ENCODE measurements at places on chromosomes 16 and 17.

DNA sequence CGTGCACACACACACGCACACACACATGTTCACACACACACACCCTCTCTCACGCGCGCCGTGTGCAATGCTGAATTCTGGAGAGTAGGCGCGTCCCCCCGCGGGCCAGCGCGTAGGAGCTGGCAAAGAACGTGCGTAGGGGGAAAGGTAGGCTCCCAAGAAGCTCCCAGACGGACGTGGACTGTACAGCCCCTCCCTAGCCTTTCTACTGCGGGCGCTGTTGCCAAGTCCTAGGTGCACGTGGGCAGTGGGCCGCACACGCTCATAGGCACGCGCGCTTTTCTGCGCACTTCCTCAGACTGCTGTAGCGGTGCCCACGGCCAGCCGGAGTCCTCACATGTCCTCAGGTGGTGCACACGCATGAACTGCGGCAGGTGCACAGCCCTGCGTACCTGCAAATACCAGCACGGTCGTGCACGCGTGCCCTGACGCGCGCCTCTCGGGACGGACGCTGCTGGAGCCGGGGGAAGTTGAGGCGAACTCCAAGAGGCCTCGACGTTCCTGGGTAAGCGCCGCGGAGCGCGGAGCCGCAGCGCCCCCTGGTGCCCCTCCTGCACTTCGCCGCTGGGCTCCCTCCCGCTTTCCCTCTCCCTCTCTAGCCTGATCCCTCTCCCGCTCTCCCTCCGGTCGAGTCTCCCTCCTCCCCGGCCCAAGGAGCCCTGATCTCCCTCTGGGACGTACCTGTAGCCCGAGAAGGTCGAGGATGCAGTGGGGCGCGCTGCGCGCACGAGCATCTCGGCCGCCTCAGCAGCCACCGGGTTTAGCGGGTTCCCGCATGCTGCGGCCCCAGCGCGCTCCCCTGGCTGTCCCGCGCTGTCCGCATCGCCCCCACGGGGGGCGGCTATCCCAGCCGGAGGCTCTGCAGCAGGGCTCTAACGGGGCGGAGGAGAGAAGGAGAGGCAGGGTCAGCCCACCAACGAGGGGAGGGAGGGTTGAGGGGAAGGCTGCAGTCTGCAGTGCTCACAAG lies 749 bp downstream of the GRIN2A start:
- peak; percentile 49 for DNase-seq

- DNase-seq, result no peak
These were observed 71.0 kb downstream of the ZNF778 start for GRCh38 chr16:89288577-89288844.

- DNase-seq, result no peak
These were observed 38.5 kb downstream of the TBC1D16 start for GRCh38 chr17:79997011-79997660.

- DNase-seq, result no peak
These were observed 111.4 kb upstream of the CDC42EP4 start for GRCh38 chr17:73423159-73423715.

- DNase-seq, result no peak
These were observed 12.4 kb downstream of the CSF3 start for GRCh38 chr17:40027614-40028012.

- DNase-seq, result no peak
These were observed 1.4 kb downstream of the SHISA6 start for GRCh38 chr17:11242411-11242810.

- no peak for DNase-seq
These were observed 74.2 kb downstream of the TTC19 start for GRCh38 chr17:16073845-16074244.

DNA sequence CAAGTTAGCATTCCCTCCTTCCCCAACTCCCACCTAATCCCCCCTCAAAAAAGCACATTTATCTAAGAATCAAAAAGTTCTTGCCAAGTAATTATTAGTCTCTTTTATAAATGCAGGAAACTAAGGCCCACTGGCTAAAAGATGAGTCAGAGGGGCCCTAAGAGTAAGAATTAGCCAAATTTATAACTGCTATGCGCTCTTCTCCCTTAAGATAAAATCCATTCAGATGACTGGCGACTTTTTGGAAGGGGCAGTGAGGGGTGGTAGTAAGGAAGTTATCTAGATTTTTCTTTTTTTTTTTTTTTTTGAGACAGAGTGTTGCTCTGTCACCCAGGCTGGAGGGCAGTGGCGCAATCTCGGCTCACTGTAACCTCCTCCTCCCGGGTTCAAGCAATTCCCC lies 17.1 kb downstream of the ZNF652 start:
- DNase-seq, result no peak

- no peak for DNase-seq
These were observed 316.4 kb upstream of the MYOCD start for GRCh38 chr17:12349297-12349696.

GRCh38 chr17:40778461-40778860 lies 3.9 kb downstream of the KRT27 start:
- DNase-seq, result no peak

- peak; percentile 8 for DNase-seq
These were observed 166.3 kb downstream of the SLC39A11 start for GRCh38 chr17:72926171-72926570.

- no peak for DNase-seq
These were observed 1713.9 kb downstream of the TP53TG3F start for GRCh38 chr16:35173295-35173694.

DNA sequence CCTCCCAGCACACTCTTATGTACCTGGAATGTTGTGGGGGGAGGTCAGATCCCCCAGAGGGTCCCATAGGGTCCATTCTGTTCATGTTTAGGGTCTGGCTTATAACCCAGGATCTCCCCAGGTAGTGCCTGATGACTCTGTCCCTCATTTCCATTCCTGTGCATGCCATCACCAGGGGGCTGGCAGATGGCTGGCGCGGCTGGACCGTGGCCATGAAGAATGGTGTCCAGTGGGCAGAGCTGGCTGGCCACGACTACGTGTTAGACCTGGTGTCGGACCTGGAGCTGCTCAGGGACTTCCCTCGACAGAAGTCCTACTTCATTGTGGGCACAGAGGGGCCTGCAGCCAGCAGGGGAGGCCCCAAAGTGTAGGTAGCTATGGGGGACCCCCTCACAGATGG lies 35.0 kb upstream of the ALKBH5 start:
- no peak for DNase-seq

- no peak for DNase-seq
These were observed 5.7 kb upstream of the SLC38A8 start for GRCh38 chr16:84048270-84048669.

DNA sequence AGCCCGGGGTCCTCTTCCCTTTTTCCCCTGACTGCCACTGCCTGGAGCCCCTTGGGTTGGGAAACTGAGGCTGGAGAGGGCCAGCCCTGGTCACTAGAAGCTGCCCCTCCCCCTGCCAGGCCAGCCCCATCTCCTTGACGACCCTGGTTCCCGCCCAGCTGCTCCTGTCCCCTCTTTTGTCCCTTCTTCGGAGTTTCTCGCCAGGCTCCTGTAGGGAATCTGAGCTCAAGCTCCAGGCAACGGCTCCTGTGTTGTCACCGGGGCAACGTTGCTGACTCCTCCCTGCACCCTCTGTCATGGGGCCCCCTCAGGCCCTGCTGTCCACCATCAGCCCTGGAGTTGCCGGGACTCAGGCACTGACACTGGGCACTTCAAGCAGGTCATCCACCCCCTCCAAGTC lies 5.7 kb downstream of the LLGL1 start:
- no peak for DNase-seq

- DNase-seq, result no peak
These were observed 20.7 kb upstream of the BCAR1 start for GRCh38 chr16:75272097-75272551.

DNA sequence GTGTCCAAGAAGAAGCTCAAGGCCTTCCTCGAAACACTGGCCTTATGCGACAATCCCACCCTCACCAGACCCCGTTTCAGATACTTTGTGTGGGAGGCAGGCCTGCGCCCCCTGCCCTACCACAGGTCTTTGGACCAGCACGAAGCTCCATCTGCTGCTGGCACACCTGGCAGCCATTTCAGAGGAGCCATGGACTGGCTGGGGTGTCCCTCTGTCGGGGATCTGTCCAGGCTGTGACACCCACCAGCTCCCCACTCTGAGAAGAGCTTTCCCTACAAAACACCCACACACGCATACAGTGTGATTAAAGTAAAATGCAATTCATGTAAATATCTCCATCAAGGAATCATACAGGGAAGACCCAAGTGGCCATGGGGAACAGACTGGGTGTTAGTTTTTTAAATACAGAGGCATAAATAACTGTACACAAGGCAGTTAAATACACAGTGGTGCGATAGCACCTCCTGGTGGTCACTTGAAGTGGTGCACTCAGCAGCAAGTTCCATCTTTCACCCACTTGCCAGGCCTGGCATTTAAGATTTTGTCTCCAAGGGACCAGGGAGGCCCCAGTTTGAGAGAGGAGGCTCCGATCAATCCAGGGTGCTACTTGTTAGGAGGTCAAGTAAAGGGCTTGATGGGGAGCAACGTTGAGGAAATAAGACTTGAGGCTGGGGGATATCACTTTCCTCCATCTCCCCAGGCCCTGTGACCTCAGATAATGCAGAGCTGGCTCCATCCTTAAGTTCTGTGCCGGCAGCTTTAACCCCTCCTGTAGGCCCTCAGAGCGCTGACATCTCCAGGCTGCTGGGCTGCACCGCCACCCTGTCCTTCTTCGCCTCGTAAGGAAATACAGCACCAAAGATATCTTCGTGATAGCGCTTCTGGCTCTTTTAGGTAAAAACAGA lies 43.6 kb downstream of the NOS2 start:
- DNase-seq, result no peak

DNA sequence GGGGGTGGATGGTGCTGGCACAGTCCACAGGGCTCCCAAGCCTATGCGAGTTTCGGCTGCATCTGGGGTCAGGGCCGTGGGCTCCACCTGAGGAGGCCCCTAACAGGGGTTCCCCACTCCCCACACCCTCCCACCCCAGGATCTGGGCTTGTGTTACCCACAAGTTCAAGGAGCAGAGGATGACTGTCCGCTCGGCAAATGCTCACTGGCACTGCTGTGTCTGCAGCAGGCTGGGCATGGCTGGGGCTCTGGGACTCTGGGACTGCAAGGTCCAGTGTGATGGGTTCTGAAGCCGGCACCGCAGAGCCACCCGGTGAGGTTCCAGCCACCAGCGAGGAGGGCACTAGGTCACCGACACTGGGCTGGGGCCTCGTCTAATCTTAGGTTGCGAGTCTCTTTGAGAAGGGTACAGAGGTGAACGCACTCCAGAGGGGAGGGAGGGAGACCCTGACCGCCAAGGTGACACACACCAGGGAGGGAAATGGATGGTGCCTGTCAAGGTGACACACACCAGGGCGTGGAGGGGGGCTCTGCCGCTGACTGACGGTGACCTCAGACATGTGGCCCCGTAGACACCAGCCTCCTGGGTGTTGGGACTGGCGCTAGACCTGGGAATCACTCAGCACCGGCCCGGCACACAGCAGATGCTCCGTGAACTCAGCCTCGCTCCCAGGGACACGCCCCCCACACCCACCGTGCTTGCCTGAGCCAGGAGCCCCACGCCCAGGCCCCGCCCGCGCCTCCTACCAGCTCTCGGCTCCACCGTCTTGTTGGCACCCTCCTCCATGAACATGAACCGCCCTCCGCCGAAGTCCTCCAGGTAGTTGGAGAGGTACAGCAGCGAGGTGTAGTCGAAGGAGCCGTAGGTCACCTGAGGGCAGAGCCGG lies 20.5 kb upstream of the HEXD start:
- no peak for DNase-seq

- no peak for DNase-seq
These were observed 6.9 kb downstream of the IGFBP4 start for GRCh38 chr17:40450175-40450574.

DNA sequence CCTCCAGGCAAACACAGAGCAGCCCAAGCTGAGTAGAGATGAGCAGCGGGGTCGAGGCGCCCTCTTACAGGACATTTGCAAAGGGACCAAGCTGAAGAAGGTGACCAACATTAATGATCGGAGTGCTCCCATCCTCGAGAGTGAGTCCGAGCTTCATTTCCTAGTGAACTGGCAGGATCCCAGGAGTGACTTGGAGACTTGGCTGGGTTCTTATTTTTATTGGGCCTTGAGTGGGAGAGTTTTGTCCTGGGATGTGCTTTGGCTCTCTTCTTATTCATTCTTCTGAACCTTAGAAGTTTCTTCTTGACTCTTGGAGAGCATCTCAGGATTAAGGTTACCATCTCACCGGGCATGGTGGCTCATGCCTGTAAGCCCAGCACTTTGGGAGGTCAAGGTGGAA lies 27.2 kb upstream of the CDC6 start:
- no peak for DNase-seq

DNA sequence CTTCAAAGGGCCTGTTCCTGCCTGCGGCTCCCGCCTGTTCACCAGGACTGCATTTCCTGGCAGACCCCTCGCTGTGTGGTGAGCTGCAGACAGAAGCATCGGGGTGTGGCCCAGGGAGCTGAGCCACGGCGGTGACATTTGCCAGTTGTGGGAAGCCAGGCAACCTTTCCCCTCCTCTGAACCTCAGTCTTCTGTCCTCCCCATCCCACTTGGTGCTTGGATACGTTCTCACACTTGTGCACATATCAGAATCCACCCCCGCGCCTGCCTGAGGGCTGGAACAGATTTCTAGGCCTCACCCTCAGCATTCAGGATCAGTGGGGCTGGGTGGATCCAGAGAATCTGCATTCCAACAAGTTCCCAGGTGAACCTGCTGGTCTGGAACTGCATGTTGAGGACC lies 63.5 kb downstream of the CRISPLD2 start:
- DNase-seq, result peak; percentile 63

GRCh38 chr16:66930189-66930588 lies 4.0 kb downstream of the CIAO2B start:
- DNase-seq, result peak; percentile 37

GRCh38 chr17:64092952-64093451 lies 36.9 kb downstream of the ERN1 start:
- no peak for DNase-seq

- DNase-seq, result no peak
These were observed 16.5 kb upstream of the CLEC3A start for GRCh38 chr16:78005881-78006280.

DNA sequence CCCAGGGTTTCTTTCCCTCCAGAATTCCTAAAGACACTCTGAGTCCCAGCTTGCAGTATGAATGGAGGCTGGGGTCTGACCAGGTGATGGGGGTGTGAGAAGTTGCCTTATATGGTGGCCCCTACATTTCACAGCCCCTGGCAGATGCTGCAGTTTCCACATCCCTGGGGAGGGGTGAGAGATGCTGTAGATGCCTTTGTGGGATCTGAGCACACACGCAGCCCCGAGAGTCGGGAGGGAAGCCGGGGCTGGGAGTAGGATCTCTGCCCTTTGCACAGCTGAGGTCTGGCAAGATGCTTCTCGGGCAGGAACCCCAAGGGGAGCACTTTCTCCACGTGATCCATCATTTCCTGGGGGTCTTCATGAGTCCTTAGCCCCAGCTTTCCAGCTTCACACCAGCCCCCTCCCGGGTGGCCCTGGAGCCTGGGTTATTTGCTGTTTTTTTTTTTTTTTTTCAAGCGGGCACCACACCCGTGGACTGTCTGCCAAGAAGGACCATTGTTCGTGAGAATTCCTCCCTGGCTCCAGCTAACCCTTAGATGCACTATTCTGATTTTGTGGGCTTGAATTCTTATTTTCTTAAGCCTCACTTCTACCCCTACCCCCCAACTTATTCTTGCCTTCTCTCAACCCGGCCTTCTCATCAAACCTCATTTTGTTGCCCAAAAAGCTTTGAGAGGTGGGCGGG lies 50.6 kb downstream of the NTN1 start:
- DNase-seq, result no peak

- peak; percentile 39 for DNase-seq
These were observed 913 bp upstream of the NOG start for GRCh38 chr17:56592487-56593085.
